ENCODE measurements at places on chromosomes 2 and 18.

- DNase-seq = no peak
Measured at GRCh38 chr2:237593596-237594320, 3.2 kb upstream of the RAB17 start.

- DNase-seq = no peak
Measured at GRCh38 chr2:218894151-218894879, 13.7 kb downstream of the WNT10A start.

- no peak for DNase-seq
Measured at GRCh38 chr2:196316050-196316430, 144.7 kb upstream of the STK17B start.

DNA sequence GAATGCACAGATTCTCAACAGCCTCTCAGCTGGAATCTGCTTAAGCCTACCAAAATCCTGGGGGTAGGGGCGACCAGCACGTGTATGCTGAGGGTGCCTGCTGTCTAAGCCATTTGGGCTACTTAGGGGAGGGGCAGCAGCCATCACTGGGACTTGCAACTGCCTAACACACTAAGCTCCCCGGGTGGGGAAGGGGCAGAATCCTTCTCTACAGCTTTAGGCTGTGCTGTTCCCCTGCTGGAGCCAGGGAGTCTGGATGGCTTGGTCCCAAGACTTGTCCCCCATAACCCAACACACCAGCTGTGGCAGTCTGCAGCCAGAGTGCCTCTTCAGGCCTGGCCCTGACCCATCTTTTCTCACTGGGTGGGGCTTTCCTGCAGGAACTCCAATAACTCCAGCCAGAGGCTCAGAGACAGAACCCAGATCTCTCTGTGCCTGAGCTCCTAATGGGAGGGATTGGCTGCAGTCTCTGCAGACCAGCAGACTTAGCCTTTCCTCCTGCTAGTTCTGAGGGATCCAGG, 305.4 kb upstream of the RND3 start:
- no peak for DNase-seq

GRCh38 chr2:62808554-62808953, 103.0 kb downstream of the EHBP1 start:
- no peak for DNase-seq

- DNase-seq = no peak
Measured at GRCh38 chr2:109275120-109276012, 146.4 kb downstream of the SH3RF3 start.

- DNase-seq = no peak
Measured at GRCh38 chr2:16948053-16948452, 282.4 kb upstream of the CYRIA start.

GRCh38 chr2:54038835-54039234, 68.0 kb upstream of the PSME4 start:
- no peak for DNase-seq

GRCh38 chr2:190062053-190062452, 476 bp downstream of the MSTN start:
- DNase-seq = no peak

DNA sequence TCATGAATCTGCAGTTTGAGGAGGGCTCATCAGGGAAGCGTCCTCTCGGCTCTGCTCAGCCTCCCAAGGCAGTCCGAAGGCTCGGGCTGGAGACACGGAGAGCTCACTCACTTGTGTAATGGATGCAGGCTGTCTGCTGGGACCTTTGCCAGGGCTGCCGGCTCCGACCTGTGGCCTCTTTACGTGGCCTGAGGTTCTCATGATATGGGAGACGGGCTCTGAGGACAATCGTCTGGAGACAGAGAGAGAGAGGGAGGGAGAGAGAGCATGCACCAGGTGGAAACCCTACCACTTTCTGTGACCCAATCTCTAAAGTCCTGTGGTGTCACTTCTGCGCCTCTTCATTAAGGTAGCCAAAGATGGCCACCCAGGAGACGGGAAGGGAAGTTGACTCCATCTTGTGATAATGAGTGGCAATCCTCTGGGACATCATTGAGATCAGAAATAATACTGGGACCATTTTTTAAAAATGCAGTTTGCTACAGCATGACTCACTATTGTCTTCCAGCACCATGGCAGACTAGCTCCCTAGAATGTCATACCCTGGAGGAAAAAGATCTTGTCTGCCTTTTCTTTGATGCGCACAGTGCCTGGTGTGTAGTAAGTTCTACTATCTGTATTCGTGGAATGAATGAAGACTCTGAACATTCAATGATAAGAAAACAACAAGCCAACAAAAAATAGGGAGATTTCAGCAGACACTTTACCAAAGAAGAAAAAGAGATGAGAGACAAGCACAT, 60.2 kb downstream of the CD8B2 start:
- no peak for DNase-seq

DNA sequence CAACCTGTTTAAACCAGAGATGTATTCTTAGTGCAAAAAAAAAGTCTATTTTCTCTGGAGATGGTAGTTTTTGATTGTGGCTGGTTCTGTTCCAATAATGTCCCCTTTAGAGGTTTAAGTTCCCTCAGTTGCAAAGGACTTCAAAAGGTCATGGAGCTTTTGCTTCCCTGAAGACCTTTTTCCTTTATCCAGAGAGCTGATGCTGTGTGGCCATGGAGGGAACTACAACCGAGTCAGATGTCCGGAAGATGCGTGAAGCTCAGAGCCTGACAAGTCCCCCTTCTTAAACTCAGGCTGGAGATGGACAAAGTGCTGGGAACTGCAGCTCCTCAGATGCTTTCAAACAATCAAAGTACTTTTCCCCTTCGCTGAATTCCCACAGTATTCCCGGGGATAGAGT, 176.1 kb downstream of the TMEM18 start:
- DNase-seq = no peak

- DNase-seq = no peak
Measured at GRCh38 chr2:36482576-36483214, 115.3 kb downstream of the FEZ2 start.

DNA sequence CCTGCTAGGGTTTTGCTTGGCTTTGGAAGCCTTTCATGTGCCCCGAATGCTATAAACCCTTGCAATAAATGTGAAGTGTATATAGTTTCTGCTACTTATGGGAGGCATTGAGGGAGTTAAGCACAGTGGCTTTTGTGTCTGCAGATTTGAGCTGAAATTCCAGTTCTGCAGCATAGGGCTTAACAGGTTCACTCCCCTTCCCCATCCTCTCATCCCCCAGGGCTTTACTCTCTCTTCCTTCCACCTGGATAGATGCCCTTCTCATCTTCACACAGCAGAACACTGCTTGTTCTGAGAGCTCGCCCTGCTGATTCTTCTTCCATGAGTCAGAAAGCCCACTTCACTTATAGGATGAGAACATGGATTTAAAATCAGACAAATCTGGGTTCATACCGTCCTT, 37.2 kb downstream of the SOX11 start:
- no peak for DNase-seq

DNA sequence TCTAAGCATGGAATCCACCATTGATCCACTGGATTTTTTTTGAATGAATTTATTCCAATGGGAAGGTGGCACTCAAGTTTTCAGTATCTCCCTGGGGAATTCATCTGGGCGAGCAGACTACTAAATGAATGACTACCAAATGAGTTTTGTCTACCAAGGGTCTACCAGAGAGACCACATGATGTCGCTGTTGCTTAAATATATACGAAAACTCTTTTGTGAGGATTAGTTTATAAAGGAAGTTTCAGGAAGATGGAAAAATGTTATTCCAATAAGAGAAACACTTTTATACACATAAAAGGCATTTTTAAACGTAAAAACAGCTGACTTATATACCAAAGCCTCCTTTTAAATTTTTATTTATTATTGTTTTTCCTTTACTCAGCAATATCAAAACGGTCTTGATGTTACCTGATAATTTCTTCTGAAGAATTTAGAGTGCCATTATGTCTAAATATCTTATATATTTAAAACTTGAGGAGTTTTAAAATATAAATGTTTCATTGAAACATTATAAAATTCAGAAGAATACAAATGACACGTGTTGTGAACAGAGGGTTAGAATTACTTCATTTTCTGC, 139.7 kb downstream of the HRH4 start:
- no peak for DNase-seq

GRCh38 chr2:36367486-36367885, 11.9 kb downstream of the CRIM1 start:
- no peak for DNase-seq

GRCh38 chr2:231929961-231930592, 3.9 kb upstream of the NPPC start:
- DNase-seq = no peak

GRCh38 chr2:203905656-203906055, 30.9 kb upstream of the ICOS start:
- no peak for DNase-seq

- no peak for DNase-seq
Measured at GRCh38 chr2:70930371-70931329, 5.0 kb upstream of the ATP6V1B1 start.

DNA sequence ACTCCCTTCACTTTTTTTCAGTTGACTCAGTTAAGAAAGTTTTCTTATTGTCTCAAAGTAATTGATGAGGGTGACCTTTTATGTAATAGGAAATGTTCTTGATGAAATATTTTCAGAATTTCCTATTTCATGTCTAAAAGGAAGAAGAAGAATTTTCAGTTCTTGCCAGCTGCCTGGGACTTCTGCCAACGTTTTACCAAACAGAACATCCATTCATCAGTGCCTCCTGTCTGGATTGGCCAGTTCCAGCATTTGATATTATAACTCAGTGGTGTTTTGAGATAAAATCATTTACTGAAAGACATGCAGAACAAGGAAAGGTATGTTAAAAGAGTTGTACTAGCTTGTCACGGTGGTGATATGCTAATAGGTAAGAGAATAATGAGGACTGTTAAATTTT, 104.7 kb upstream of the MYO3B start:
- DNase-seq = no peak

GRCh38 chr2:11583840-11584524, 50.1 kb downstream of the GREB1 start:
- DNase-seq = peak; percentile 69

DNA sequence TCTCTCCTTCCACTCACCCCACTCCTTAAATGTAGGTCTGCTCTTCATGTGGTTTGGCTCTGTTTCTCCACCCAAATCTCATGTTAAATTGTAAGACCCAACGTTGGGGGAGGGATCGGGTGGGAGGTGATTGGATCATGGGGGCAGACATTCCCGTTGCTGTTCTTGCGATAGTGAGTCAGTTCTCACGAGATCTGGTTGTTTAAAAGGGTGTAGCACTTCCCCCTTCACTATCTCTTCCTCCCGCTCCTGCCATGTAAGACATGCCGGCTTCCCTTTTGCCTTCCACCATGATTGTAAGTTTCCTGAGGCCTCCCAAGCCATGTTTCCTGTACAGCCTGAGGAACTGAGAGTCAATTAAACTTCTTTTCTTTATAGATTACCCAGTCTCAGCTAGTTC, 1044.5 kb upstream of the POU3F3 start:
- no peak for DNase-seq

GRCh38 chr2:48711343-48711742, 44.2 kb downstream of the LHCGR start:
- no peak for DNase-seq
